ENCODE measurements at places on chromosomes 16 and 17.

DNA sequence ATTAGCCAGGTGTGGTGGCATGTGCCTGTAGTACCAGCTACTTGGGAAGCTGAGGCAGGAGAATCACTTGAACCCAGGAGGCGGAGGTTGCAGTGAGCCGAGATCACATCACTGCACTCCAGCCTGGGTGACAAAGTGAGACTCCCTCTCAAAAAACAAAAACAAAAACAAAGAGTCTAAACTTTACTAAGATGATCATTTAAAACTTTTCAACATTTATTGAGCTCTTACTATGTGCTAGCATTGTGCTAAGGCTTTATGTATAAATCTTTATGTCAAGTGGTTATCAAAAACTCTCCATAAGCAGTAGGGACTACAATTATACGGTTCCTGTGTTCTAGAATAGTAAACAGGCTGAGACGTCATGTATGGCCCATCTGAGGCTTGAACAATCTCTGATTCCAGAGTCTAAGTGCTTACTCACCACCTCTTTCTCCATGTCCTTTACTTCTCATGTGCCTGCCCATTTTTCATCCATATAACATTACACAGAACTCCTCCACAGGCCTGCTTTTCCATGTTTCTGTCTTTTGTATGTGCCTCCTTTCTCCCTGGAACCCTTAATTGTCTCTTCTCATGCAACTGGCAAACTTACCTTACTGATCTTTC lies 66.7 kb downstream of the NUP88 start:
- no peak for DNase-seq

DNA sequence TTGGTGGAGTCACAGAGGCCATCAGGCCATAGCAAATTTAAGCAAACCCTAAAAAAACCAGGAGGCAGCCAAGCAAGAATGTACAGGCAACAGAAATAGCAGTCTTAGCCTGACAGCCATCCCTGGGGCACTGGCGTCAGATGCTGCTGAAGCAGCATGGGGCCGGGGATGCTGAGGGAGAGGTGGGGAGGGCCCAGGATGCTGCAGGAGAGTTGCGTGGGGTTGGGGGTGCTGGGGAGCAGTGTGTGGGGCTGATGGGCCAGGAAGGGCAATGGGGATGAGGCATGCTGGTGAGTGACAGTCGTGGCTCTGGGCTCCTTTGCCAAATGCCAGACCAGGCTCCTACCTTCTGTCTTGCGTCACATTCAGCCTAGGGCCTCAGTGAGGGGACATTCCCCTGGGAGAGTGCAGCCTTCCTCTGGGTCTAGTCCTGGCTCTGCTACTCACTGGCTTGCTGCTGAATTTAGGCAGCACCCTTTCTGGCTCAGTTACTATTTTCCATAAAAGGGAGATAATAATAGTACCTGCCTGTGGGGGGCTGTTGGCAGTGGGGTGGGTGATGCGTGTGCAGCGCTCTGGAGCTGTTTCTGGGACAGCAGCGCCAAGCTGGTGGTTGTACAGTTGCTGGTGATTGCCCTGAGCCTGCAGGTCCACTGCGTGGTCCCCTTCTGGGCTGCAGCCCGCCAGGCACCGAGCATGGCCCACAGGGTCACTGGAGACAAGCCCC lies 88.1 kb downstream of the AMFR start:
- no peak for DNase-seq

GRCh38 chr16:88725609-88726407 lies 19.5 kb downstream of the CTU2 start:
- DNase-seq = no peak

- DNase-seq = no peak
Observed at GRCh38 chr17:61534414-61534813, 56.6 kb downstream of the NACA2 start.

DNA sequence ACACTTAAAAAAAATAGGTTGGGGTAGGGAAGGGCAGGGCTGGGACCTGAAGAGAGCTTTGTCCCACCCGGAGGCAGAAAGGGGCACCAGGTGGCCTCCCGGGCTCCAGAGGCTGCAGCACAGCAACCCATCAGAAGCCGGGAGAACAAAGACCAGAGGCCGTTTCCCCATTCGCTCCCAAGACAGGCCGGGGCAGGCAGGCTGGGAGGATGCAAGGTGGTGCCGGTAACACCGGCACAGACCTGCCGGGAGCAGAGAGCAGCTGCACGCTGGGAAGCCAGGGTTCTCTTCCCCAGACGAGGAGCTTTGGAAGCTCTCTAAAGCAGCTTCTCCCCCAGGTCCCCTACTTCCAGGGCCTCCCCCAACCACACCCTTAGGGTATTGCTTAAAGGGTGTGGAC lies 5.6 kb downstream of the PPL start:
- no peak for DNase-seq

- no peak for DNase-seq
Observed at GRCh38 chr16:85243308-85243707, 131.0 kb upstream of the CIBAR2 start.

DNA sequence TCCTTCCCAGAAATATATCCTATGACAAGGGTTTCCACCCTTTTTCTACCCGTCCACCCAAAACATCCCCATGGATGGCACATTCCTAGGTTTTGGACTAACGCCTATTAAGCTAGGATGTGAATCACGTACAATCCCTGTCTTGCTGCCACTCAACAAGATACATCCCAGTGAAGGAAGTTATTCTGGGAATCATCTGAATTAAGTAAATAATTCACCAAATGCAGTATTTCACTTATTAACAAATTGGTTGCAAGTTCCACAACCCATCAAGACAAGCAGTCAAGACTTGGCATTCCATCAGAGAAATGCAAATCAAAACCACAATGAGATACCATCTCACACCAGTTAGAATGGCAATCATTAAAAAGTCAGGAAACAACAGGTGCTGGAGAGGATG lies 32.1 kb downstream of the ASPA start:
- DNase-seq = no peak

GRCh38 chr16:48317026-48317425 lies 68.2 kb downstream of the SIAH1 start:
- DNase-seq = no peak

- DNase-seq = no peak
Observed at GRCh38 chr17:22600644-22601298, 908.4 kb downstream of the KCNJ18 start.

GRCh38 chr16:47907109-47907508 lies 248.7 kb downstream of the ABCC12 start:
- no peak for DNase-seq

DNA sequence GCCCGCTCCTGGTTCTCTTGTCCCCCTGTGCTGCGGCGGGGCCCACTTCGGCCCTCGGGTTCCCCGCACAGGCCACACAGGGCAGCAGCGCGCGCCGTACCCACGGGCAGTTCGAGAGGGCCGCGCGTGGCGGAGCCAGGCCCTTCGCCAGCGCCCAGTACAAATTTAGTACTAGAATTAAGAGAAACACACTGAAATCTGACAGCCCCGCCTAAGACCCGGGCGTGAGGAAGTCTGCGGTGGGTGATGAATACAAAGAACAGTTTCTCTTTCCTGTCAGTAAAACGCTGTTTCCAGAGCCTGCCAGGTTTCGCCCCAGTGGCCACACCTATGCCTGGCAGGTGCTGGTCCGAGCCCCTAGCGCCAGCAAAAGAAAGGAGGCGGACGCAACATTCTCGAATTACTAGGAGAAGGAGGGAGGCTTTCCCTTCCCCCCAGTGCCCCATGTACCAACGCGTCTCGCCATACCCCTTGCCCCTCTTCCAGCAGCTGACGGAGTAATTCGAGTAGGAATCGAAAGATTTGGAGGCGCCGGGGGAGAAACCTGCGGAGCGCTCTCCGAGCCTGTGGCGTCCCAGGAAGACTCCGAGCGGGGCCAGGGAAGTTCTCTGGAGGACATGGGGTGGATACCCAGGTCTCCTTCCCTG lies 591 bp upstream of the SLFN5 start:
- peak; percentile 89 for DNase-seq

GRCh38 chr16:86088287-86088686 lies 189.3 kb downstream of the IRF8 start:
- no peak for DNase-seq

DNA sequence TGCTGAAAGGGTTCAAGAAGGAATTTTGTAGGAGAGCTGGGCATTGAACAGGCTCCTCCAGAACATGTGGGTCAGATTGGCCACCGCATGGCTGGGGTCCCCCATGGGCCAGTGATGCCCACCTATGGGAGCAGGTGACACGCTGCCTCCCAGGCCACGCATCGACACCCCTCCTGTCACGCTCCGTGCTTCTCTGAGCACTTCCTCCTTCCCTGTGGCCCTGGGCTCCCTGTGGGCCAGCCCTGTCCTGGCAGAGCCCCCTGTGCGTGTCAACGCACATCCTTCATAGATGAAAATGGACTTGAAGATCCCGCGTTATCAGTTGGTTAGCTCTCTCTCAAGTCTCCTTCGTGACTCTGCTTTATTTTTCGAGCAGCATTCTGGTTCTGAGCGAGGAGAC lies 160.3 kb downstream of the RPTOR start:
- DNase-seq = no peak

- no peak for DNase-seq
Observed at GRCh38 chr16:88497561-88498462, 44.7 kb downstream of the ZFPM1 start.

GRCh38 chr17:50604513-50604912 lies 30.2 kb upstream of the ABCC3 start:
- no peak for DNase-seq

- DNase-seq = no peak
Observed at GRCh38 chr17:78748048-78748729, 33.9 kb downstream of the CYTH1 start.

GRCh38 chr16:78684030-78684611 lies 584.7 kb downstream of the WWOX start:
- no peak for DNase-seq

GRCh38 chr16:21654466-21654865 lies 2.1 kb upstream of the IGSF6 start:
- DNase-seq = no peak

DNA sequence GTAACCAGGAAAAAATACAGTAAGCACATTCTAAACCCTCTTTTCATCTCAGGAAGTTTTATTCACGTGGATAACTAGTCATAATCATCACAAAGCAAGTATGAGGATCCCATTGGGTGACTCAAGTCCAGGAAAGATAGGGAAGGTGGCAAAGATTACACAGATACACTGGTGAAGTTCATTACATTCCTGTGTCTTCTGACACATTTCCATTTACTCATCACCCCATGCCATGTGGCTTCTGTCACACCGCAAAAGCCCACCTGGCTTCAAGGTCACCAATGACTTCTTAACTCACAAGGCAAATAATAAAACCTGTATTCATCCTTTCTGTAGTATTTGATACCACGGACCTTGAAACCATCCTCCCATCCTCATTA lies 17.0 kb downstream of the HS3ST3A1 start:
- DNase-seq = no peak

GRCh38 chr17:12365805-12366204 lies 299.9 kb upstream of the MYOCD start:
- DNase-seq = no peak

DNA sequence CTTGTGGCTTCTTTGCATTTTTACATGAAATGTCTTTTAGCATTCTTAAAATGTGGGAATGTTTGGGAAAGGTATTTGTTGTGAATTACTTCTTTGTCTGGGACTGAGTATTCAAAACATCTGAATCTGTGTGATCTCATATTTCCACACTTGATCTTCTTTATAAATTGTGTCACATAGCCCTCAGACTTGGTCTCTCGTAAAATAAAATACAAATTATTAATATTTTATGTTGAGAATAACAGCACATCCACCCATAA lies 81.9 kb downstream of the TUBD1 start:
- DNase-seq = no peak

GRCh38 chr17:21674242-21674731 lies 18.0 kb upstream of the KCNJ18 start:
- no peak for DNase-seq

DNA sequence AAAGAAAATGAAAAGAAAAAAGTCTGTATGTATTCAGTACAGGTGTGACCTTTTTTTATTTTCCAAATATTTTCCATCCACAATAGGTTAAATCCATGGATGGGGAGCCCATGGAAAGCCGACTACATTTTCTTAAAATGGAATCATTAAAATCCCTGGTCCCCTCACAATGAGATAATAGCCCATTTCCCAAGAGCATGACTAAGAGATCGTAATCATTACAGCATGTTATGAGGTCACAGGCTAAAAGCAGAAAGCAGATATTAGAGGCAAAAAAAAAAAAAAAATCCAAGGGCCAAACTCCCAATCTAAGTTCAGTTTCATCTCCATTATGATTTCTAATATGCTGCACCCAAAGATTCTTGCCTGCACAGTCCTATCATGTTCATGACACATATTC lies 44.7 kb downstream of the CYTH1 start:
- DNase-seq = no peak

DNA sequence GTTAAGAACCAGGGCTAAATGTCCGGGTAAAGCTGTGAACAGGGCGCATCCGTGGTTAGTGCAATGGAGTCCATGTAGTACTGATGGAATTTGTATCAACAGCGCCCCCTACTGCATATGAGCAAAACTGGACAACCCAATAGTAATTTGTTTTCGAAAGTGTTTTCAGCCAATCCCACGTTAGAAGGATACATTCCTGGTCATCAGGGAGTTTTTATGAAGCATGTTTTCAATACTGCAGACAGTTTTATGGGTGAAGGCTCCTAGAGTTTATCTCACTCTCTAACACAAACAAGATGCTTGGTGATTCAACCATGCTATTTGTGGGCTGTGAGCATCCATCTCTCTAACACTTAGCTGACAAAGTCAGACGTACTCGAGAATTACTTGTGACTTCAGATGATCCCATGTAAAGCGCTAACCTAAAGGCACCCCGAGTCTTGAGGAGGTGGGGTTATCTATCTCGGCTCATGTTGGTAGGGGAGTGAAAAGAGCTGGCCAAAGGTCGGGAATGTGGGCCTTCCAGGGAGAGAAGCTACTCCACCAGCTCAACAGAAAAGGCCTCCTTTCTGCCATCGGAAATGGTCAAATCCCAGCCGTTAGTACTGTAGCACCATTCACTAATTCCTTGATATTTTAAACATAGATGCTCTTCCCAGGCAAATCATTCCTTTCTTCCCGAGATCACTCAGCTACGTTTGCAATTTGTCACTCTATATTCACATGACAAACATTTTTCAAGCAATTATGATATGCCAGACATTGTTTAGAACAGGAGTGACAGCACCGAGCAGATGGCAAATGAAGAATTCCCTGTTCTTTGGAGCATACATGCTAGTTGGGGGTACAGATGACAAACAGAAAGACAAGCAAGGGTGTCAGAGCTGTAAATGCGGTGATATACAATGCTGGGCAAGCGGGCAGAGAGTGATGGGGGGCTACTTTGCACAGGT lies 46.9 kb upstream of the HNF1B start:
- peak; percentile 40 for DNase-seq

GRCh38 chr17:81648013-81648706 lies 8.2 kb downstream of the PDE6G start:
- DNase-seq = no peak

DNA sequence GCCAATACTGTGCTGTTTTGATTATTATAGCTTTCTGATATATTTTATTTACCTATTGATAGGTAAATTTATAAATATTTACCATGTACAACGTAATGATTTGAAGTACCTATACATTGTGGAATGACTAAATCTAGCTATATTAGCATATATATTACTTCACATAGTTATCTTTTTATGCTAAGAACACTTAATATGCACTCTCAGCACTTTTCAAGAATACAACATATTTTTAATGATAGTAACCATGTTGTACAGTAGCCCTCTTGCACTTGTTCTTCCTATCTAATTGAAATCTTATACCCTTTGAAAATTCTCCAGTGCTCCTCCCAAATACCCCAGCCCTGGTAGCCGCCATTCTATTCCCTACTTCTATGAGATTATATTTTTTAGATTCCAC lies 604.0 kb upstream of the KIF2B start:
- DNase-seq = no peak

- DNase-seq = no peak
Observed at GRCh38 chr16:951660-952301, 19.0 kb downstream of the LMF1 start.

GRCh38 chr16:4053301-4053845 lies 62.9 kb downstream of the ADCY9 start:
- no peak for DNase-seq
